Omental fat pad (tissue), 4 donors: ENCODE measurements at places on chromosomes 3 and 15. TPM values are rescaled to one million over a fixed set of nuclear protein-coding genes. Genes with fewer than 3 reads are reported as not detected.

GRCh38 chr3:56845505-56845904, 43.8 kb upstream of the ARHGEF3 start:
- no peak for DNase-seq

- DNase-seq: no peak
Observed at GRCh38 chr3:146325170-146325569, 74.3 kb upstream of the PLSCR4 start.

GRCh38 chr3:63135367-63135766, 142.7 kb upstream of the SYNPR start:
- no peak for DNase-seq

- DNase-seq: no peak
Observed at GRCh38 chr15:36373550-36373949, 205.9 kb upstream of the CDIN1 start.

DNA sequence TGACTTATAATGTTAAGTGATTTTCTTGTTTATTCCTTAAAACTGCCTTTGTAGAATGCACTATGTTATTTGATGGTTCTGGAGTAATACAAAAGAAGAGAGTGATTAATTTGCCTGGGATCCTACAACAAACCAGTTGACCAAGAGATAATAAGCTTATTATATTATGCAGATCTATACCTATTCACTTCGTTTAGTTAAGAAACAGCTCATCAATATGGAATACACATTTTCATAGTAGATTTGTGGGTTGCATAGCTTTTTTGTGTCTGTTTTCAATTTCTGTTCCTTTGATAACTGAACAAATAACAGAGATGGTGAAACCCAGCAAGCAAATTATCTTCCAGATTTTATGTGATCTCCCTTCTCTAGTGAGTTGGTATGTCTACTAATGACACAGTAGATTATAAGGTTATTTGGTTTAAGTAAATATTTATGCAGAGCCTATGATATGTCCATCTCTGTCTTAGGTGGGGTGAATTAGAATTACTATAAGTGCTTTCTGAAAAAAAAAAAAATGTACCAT, 443.3 kb upstream of the TPRG1 start:
- no peak for DNase-seq

EOMES gene
- not detected for total RNA-seq

RASA2 gene
- 16.4 TPM for total RNA-seq

DNA sequence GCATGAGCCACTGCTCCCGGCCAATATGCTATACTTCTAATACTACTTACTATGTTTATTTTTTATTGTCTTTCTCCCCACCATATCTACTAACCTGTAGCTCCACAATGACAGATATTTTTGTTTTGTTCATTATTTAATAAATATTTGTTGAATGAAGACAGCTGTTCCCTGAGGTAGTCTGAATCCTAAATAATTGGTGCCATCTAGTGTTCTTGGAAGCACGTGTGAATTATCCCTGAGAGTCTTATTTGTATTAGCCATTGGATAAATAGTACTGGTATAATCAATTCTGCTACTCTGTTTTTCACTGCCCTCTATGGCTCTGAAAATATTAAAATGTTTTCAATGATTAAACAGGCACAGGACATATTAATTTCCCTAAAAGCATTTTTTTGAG, 5.6 kb upstream of the APPL1 start:
- DNase-seq: no peak

DNA sequence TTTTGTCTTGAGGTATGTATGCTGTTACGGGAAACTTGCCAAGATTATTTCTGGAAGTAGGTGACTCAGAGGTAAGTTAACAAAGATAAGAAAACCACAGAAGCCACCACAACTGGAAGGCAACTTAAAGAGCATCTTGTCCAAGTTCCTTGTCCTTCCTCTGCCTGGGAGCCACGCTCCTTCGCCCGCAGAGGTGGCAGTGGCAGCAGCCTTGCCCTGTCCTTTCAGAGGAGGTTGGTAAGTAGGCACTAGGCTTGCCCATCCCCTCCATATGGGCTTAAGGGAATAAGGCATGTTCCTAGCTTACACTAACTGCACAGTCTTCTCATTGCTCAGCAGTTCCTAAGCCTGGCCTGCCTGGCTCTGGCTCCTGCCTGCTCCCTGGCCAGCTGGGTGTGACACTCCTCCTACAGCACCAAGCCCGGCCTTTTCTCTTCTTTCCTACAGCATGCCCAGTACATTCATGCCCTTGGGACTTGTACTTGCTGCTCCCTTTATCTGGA, 48.0 kb upstream of the RAB6B start:
- DNase-seq: no peak

DNA sequence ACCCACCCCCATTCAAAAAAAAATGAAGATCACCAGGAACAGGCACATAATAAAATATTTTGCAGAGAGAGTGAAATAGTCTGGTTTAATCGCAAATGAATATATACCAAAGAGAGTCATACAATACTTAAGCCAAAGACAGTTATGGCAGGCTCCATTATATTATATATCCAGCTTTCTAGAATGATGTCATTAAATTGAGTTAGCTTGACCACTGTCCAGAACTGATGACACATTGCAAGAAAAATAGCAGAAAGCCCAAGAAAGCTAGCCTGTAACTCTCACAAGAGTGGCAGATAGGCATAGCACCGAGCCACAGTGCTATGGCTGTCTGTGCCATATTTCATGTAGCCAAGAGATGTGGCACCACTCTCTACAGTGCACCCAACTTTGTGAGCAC, 231.9 kb upstream of the SEMA6D start:
- DNase-seq: no peak

GOLGA6L4 gene
- total RNA-seq: 1.4 TPM

TMC3 gene
- not detected for total RNA-seq

DLL4 gene
- total RNA-seq: 8.3 TPM

DNA sequence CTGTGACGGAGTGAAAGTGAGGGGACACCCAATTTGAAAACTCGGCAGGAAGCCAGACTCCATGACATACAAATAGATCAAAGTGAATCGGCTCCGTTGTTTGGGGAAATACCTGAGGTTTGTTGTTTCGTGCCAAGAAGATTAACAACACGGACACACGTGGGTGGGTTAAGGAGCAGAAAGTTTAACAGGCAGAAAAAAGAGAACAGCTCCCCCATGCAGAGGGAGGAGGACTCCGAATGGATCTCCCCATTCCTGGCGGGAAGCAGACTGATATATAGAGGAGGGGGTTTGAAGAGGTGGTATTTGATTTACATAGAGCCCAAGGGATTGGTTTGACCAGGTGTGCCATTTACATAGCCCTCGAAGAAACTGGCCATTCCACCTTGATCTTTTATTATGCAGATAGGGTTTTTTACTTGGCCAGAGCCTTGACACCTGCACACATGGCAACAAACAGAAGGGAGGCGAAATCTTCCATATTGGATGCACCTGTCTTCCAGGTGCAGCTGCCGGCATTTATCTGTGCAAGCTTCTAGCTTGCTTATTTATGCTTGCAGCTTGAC, 4.8 kb upstream of the SACM1L start:
- no peak for DNase-seq

GRCh38 chr3:134388292-134388691, 14.0 kb upstream of the AMOTL2 start:
- no peak for DNase-seq

- DNase-seq: no peak
Observed at GRCh38 chr3:25663347-25663868, 1.3 kb downstream of the TOP2B start.

DNA sequence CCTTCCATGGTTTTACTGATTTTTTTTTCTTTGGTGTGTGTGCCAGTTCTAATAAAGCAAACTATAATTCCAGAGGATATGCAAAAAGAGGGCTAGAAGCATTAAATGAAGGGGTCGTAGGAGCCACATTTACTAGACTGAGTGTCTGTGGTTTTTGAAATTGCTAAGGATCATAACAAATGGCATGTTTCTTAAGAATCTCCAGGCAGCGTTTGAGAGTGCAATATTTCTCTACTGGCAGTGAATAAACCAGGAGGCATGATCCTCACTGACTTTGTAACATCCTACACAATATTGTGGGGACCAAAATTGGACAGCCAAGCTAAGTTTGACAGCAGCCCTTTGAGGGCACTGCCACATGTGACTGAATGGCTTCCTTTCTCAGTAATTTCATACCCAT, 115.9 kb upstream of the CCNL1 start:
- no peak for DNase-seq

ARHGAP31 gene
- total RNA-seq: 35.4 TPM

PRR20G gene
- total RNA-seq: not detected

CP gene
- 4.8 TPM for total RNA-seq

DNA sequence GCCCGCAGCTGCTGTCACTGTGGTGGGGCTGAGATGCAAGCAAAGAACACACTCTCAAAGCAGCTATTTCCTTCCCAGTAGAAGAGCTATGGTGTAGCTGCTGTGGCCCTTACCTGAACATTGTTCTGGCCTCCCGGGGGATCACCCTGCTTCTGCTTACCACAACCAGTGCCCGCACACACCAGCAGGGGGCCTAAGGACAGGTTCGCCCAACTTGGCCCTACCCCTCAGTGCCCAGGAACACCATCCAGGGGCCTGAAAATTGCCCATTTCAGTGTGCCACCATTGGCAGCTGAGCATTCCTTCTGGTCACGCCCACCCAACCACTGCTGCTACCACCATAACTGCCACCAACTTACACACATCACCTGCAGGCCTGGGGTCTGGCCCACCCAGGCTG, 113.0 kb downstream of the TP63 start:
- DNase-seq: no peak

DNA sequence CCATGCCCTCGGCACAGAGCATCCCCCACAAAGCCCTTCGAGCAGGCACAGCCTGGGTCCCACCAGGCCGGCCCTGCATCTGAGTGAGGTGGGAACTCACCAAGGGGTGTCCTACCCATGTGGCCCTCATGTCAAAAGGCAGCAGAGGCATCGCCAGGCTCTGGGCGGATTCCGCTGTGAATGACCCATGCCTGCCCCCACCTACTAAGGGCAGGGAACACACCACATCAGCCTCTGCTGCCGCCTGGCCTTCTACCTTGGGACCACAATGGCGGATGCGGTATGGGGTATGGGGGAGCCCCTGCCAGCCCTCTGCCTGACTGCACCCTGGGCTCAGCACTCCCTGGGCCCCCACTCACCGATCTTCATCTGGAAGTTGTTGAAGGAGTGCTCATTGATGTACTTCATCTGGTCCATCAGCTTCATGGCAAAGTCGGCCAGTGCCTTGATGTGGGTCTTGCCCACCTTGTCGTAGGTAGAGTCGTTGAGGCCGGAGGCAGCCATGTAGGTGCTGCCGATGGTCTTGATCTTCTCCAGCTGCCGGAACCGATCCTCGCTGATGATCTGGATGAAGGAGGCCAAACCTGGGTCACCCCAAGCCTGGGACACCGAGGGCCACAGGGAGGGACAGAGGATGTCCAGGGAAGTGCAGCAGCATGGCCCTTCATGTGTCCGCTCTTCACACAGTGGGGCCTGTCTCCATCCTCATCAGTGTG, 87.8 kb downstream of the SEC22A start:
- DNase-seq: no peak

GRCh38 chr3:123883111-123883510, 1.0 kb downstream of the MYLK start:
- DNase-seq: no peak

SLC38A3 gene
- 0.84 TPM for total RNA-seq

DNA sequence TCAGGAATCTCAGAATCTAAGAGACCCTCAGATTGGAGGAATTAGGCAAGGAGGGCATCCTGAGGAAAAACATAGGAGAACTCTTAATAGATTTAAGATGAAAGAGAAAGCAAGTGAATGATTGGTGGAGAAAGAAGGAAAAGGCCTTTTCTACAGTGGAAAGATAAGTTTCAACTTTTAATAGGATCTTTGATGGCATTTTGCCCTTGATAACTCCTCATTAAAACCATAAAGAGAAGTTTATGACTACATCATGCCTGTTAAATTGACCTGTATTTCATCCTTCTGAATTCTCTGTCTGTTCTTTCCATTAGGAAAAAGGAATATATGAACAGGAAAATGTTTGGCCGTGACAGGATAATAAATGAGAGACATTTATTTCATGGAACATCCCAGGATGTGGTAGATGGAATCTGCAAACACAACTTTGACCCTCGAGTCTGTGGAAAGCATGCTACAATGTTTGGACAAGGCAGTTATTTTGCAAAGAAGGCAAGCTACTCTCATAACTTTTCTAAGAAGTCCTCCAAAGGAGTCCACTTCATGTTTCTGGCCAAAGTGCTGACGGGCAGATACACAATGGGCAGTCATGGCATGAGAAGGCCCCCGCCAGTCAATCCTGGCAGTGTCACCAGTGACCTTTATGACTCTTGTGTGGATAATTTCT, 30.1 kb downstream of the TIPARP start:
- no peak for DNase-seq

GRCh38 chr3:13470894-13471574, 9.1 kb upstream of the HDAC11 start:
- no peak for DNase-seq

GRCh38 chr3:34011171-34012101, 213.0 kb downstream of the PDCD6IP start:
- no peak for DNase-seq

- no peak for DNase-seq
Observed at GRCh38 chr15:58552505-58553364, 120.9 kb downstream of the LIPC start.

GRCh38 chr3:121997372-121997771, 24.7 kb downstream of the ILDR1 start:
- DNase-seq: no peak

NMNAT3 gene
- total RNA-seq: 3.5 TPM

DNA sequence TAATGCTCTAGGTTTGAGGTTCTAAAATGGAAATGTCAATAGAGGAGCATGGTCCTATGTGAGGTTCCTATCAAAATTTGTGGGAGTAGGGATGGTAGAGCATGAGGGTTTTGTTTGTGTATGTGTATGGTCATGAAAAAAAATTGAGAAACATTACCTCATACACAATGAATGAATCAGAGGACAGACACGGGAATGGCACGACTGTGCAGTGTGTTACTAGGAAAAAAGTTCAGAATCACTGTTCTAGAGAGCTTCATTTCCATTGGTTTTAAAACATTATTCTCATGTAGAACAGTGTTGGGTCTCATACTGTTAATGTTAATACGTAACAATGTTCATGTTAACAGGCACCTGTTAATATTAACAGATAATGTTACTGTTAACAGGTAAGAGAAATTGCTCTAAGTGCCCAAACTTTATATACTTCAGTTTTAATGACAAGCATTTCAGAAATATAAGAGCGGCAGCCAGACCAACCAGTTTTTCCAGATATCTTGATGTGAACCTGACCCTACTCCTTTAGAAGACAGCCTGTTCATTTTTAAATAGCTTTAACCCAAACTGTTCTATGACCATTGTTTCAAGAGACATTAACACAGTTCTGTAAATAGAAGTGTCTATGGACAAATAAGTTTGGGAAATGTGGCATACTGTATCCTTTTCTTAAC, 48.0 kb downstream of the SLC15A2 start:
- DNase-seq: no peak

DNA sequence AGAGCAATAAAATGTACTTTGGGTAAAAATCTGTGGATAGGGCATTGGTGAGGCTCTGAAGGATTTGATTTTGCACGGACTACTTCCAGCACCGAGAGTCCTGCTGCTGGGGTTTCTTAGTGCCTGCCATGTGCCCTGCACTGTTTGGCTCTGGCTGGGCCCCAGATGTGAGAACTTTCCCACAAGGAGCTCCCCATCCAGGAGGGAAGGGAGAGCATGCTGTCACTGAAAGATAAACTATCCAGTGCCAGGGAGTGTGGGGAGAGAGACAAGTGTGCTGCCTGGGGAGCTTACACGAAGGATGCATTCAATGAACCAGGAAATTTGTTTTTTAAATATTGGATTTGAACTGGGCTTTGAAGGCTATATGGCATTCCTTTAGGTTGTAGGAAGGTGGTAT, 30.2 kb downstream of the LPP start:
- DNase-seq: no peak

- DNase-seq: no peak
Observed at GRCh38 chr3:130661140-130661891, 85.3 kb downstream of the PIK3R4 start.
